ENCODE measurements at places on chromosomes 16 and 17.
A peak's percentile ranks its signal among the peaks of the same experiment; 100 is the strongest.

GRCh38 chr17:80294210-80294609 lies 33.6 kb downstream of the RNF213 start:
- no peak for DNase-seq

DNA sequence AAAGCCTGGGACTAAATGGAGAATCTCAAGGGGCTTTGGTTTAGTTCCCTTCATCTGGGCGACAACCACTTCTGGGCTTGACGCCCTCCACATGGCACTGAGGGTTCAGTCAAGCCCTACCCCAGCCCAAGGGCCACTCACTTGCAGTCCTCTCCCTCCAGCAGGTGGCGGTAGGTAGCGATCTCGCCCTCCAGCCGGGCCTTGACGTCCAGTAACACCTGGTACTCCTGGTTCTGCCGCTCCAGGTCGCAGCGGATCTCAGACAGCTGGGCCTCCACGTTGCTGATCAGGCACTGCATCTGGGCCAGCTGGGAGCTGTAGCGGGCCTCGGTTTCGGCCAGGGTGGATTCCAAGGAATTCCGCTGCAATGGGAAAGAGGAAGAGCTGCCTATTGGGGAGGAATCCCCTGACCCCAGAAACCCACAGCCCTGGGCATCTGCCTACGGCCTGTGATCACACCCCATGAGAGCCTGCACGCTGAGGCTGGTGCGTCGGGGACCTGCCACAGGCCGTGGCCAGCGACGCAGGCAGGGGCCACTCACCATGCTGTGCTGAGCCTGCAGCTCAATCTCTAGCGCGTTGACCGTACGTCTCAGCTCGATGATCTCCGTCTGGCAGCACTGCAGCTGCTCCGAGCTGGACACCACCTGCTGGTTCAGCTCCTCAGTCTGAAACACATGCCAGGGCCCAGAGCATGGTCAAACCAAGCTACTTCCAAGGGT lies 2.7 kb downstream of the KRT36 start:
- peak; percentile 82 for DNase-seq

DNA sequence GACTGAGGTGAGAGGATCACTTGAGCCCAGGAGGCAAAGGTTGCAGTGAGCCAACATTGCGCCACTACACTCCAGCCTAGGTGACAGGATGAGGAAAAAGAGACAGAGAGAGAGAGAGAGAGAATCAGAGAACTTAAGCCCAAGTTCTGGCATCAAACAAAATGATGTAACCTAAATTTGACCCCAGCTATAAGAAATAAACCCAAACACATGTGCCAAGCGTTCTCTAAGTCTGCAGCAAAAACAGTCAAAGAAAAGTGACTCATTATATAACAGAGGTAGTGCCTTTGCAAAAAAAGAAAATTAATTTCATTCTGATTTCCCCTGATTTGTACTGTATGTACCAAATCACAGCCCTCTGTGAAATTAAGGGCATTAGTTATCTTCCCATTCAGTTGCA lies 89.5 kb downstream of the CDH11 start:
- no peak for DNase-seq

DNA sequence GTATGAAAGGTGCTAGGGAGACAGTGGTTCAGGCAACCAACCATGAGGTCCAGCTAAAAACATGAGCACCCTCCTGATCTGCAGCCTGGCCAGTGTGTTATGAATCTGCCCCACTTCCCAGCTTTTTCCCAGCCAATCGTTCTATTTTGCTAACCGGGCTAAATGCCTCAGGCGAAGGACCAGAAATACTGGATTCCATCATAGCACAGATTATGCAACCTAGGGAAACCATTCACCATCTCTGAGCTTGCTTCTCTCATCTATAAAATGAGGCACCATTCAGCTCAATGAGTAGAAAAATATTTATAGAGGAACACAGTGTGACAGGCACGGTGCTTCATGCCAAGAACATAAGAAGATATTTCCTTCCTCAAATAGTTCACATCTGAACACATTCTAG lies 45.2 kb upstream of the NUDT7 start:
- no peak for DNase-seq

DNA sequence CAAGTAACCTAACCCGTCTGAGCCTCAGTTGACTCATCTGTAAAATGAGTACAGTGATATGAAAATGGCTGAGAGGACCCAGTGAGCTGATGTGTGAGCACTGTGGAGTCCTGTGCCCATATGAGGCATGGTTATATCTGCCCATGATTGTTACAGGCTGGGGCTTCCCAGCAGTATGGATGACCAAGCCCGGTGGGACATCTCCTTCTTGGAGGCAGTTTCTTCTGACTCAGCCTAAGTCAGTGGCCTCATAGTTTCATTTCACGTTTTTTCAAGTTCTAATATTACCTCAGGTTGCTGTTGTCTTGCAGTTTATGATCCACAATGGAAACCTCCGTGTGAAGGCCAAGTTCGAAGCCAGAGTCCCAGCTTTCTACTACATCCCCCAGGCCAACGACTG lies 4.8 kb downstream of the ADAP2 start:
- DNase-seq = peak; percentile 13

- peak; percentile 91 for DNase-seq
Observed at GRCh38 chr17:45385331-45385997, 47.2 kb downstream of the ARHGAP27 start.

- no peak for DNase-seq
Observed at GRCh38 chr17:3887804-3888203, 5.0 kb downstream of the CAMKK1 start.

- peak; percentile 78 for DNase-seq
Observed at GRCh38 chr17:28712032-28712704, 480 bp upstream of the PROCA1 start.

- peak; percentile 53 for DNase-seq
Observed at GRCh38 chr16:85916141-85916890, 17.4 kb downstream of the IRF8 start.

DNA sequence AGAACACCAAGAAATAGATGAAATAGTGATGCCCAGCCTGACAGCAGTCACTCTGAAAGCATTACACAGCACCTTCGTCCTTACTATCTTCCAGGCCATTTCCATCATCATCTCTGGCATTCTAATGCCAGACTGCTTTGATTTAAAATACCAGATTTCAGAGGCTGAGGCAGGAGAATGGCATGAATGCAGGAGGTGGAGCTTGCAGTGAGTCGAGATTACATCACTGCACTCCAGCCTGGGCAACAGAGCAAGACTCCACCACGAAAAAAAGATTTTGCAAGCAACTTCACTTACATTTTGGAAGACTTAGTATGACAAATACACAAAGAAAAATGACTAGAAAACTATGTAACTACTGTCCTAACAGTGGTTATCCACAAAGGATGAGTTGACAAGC lies 244.0 kb downstream of the CPPED1 start:
- DNase-seq = no peak

GRCh38 chr16:2035431-2036199 lies 8.9 kb downstream of the NHERF2 start:
- DNase-seq = peak; percentile 90

GRCh38 chr16:56346131-56346890 lies 79.0 kb downstream of the AMFR start:
- peak; percentile 21 for DNase-seq

- DNase-seq = no peak
Observed at GRCh38 chr17:57714665-57715180, 30.4 kb downstream of the CCDC182 start.

DNA sequence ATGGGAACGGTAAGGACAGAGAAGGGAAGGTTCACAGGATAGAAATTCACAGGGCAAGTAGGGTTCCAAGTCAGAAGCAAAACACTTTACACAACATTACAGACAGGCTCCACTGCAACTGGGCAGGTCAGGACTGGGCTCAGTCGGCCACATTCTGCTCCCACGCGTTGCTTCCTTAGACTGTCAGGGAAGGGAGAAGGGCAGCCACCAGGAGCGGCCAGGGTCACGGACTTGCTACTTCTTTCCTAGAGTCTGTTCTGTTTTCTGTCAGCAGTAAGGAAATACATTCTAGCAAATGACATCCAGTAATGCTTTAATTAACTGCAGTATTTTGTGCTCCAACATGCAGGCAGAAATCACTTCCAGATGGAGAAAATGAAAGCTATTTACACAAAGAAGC lies 160.3 kb upstream of the RPH3AL start:
- DNase-seq = peak; percentile 42

DNA sequence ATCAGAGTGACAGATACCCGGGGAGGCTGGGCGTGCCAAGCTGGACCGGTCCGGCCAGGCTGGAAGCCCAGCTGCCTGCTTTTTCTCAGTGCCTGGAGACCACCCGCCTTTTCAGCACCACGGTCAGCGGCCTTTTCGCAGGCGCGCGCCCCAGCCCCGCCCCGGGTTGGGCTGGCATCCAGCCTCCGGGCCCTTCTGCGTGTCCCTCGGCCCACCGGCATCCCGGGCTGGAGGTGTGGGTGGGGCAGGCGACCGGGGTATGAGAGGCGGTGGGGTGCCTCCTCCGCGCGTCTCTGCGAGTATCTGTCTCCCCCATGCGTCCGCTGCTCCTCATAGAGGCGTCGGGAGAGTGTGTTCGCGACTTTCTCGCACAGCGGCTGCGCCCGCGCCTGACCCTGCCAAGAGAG lies 102.5 kb downstream of the MRM1 start:
- peak; percentile 69 for DNase-seq

DNA sequence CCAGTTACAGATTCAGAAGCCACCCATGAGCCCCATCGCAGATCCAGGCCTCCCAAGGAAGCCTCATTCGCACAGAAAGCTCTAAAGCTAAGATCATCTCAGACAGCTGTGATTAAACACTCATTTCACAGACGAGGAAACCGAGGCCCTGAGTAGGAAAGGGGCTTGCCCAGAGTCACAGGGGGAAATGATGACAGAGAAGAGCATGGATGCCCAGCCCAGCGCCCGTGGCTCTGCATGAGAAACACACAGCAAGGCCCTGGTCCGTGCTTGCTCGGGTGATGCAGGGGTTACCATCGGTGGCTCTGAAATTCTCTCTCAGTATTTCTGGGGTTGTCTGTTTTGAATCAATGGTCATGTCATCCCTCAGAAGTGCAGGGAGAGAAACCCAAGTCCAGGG lies 109.6 kb downstream of the C16orf78 start:
- DNase-seq = no peak

GRCh38 chr17:55576996-55577586 lies 65.8 kb upstream of the SMIM36 start:
- DNase-seq = peak; percentile 75

GRCh38 chr16:14445937-14446715 lies 183.9 kb downstream of the PARN start:
- DNase-seq = no peak

DNA sequence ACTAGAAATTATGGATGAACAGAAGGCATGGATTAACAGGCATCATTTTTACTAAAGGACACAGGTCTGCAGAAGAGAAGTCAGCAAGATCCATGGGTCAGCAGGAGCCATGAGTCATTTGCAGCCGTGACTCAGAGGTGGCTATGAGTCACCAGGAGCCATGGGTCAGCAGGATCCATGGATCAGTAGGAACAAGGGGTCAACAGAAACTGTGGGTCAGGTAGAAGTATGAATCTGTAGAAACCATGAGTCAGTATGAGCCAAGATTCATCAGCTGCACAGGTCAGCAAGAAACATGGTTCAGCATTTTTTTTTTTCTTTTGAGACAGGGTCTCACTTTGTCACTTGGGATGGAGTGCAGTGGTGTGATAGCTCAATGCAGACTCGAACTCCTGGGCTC lies 58.2 kb upstream of the HS3ST4 start:
- no peak for DNase-seq

DNA sequence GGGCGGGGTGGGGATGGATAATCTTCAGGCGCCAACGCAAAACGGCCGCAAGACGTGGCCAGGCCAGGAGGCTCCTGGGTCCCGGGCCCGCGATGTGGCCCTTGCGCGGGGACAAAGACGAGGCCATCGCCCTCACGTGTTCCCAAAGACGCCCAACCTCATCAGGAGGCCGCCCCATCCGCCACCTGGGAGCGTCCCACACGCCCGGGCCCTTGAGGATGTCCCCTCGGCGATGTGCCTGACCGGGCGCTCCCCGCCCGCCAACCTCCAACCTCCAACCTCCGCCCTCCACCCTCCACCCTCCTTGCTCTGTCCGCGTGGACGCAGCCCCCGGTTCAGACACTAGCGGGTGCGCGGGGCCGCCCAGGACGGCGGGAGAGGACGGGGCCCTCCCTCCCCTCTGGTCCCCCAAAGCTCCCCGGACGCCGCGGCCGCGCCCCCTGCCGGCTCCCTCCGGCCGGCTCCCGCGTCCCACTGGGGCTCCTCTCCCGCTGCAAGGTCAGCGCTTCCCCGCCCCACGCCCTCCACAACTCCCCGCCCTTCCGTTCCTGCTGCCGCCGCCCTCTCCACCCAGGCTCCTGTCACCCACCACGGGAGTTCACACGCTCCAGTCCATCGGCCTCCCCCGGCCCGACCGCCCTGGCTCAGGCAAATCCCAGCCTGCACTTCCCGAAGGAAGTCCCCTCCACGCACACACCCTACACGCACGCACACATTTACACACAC lies 250.8 kb upstream of the RPL38 start:
- DNase-seq = no peak

GRCh38 chr17:79609673-79610645 lies 892 bp downstream of the RBFOX3 start:
- DNase-seq = no peak

Measured in aorta (tissue), 5 donors.